NCI-H1048 (cell line): ENCODE measurements at places on chromosomes 1 and 21.
A peak's percentile ranks its signal among the peaks of the same experiment; 100 is the strongest.

DNA sequence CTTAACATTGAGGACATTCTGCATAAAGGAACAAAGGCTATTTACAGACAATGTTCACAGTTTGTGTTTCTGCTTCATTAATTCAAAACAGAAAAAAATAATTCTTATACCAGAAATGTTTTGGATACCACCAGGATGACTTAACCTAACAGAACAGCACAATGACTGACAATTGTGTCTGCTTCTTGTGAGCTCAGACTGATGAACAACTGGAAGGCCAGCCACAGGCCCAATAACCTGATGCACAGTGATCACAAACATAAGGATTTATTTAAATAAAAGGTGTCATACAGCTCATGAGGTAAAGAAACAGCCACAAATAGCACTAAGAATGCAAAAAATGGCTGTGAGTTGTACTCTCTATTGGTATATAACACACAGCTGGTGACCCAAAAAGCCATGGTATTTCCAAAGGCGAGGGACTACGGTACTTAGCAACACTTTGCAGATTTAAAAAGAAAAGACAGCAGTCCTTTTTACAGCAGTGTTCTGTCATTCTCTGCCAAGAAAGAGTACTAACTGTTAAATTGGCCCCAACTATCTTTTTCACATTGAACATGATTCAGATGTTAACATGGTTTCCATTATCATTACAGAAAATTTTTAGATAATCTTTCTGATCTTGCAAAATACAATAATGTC, 32.1 kb upstream of the DDAH1 start:
- DNase-seq, result no peak

DNA sequence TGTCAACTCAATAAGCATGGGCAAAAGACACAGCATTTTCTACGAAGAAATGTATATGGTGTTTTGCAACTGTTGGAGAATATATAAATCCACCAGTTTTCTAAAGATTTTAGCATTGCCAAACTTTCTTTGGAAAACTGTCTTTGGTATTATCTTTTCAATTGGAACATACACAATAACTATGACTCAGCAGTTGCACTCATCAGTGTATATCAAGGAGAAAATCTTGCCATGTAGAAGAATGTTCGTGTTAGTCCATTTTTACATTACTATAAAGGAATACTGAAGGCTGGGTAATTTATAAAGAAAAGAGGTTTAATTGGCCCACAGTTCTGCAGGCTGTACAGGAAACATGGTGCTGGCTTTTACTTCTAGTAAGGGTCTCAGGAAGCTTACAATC, 41.1 kb downstream of the PRKAA2 start:
- DNase-seq, result no peak

GRCh38 chr1:25145775-25146393, 86.4 kb downstream of the SYF2 start:
- no peak for DNase-seq

DNA sequence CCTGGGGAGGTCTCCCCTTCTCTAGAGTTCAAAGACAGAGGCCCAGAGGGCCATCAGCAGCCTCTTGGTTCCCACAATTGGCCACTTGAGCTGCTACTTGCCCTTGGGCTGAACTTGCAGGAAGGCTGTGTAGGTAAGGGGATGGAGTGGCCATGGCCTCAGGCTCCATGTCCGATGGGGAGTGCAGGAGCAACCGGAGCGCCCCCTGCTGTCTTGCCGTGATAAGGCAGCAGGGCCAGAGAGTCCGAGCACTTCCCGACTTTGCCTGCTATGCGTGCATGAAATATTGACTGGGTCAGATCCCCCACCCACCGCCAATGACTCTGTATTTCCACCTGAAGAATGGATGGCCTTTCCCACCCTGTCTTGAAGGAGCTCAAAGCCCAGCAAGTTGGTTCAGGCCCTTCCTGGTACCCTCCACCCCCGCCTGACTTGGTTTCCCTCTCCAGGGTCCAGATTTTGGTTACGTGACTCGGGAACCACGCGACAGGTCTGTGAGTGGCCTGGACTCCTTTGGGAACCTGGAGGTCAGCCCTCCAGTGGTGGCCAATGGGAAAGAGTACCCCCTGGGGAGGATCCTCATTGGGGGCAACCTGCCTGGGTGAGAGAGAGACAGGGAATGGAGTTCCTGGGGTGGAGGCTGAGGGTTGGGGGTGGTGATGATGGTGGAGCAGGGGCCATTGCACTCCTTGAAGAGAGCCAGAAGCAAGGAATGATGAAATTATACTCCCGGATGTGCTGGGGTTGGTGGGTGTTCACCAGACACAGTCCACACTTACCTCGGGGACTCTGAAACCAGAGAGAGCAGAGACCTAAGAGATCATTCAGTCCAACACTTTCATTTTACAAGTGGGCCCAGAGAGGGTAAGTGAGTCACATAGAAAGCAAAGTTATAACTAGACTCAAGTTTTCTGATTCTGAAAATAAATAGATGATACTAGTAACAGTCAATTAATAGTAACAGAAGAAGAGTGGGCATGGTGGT, 25.6 kb downstream of the PADI3 start:
- no peak for DNase-seq

DNA sequence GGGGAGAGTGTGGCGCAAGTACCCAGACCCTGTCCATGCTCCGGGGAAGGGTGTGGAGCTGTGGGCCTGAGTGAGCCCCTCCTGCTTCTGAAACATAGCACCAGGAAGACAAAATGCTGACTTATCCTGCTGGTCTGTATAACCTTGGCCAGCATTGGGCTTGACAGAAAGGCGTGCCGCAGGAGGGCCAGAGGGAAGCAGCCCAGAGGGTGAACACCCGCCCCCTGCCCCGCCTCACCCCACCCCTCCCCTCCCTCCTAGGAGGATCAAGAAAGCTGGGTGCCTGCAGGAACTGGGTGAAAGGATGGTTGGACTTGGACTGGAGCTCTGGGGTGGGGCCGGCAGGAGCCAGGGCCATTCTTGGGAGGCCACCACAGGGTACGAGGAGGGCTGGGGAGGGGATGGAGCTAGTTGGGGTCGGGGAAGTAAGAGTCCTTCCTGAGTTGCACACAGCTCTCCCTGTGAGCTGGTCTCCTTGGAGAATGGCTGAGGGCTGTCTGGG, 27.1 kb downstream of the PTPRF start:
- no peak for DNase-seq

DNA sequence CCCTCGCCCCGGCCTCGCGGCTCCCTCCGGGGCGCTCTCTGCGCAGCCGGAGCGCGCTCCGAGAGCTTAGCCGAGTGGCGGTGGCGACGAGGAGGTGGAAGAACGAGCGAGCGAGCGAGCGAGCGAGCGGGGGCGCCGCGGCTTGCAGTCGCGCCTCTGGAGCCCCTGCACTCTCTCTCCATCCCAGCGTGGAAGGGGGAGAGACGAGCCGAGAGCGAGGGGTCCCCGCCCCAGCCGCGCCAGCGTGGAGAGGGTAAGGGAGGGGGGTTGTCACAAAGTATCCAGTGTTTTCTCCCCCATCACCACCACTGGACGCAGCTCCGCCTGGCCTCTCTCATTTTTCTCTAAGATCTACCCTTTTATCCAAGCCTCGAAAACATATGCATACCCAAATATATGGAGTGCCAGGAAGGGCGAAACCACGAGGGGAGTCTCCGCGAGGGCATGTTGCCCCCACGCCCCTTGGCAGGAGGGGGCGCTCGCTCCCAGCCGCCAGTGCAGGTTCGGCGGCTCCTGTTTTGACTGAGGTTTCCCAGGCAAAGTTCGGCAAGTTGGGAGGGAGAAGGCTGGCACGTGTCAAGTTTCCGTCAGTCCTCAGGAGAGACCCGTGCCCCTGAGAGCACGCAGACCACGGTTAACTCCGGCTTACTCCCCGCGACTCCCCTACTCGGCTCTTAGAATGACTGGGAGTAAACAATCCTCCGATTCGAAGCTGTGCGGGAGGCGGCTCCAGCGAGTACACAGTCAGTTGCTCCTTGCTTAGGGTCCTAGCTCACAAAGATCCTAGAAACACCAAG, 569 bp upstream of the DAB1 start:
- no peak for DNase-seq

DNA sequence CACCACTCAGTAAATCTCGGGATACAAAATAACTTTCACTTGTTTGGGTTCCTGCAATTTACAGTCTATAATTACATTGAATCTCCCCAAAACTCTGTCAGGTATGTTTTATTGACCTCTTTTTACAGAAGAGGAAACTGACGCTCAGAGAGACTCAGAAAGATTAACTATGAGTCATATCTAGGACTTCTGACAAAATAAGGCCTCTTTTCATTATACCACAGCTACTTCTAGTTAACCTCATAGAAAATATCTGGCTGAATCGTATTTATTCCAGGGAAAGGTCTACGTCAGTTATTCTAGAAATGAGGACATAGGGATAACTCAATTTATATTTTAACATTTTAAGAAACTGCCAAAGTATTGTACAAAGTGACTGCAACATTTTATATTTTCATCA, 211.1 kb upstream of the FAM78B start:
- no peak for DNase-seq

DNA sequence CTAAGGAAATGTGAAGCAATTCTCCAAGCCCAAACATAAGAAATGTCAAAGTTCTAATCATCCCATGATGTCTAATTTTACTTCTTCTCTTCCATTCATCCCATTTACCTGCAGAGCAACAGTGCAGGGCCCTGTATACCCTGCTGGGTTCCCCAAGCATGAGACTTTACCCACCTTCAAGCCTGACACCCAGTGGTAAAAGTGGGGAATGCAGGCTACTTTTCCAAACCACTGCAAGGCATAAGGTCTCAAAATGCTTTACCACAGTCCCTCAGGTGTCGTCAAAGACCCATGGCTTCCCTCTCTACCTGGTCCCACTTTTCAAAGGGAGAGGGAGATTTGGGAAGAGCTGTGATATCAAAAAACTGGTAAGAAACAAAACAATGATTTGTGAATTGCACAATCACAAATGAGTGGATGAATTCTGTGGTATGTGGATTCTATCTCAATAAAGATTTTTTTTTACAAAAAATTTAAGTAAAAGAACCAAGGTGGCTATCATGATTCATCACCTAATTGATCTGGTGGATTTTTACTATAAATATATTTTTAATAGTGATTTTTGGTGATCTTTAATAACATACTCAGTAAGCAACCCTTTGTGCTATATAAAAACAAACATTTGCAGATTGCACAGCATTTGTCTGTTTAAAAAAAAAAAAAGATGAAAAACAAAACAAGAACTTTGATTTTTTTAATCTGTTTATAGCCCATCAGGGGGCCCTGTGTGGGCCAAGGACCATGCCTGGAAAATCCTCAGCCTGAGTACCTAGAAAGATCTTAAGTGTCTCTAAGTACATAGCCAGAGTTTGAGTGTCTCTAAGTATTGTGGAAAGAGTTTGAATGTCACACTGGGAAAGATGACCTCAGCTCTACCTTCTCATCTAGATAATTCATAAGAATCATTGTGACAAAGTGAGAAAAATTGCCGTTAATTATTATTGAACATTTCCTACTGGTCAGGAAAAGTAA, 73.1 kb upstream of the GJB5 start:
- no peak for DNase-seq

DNA sequence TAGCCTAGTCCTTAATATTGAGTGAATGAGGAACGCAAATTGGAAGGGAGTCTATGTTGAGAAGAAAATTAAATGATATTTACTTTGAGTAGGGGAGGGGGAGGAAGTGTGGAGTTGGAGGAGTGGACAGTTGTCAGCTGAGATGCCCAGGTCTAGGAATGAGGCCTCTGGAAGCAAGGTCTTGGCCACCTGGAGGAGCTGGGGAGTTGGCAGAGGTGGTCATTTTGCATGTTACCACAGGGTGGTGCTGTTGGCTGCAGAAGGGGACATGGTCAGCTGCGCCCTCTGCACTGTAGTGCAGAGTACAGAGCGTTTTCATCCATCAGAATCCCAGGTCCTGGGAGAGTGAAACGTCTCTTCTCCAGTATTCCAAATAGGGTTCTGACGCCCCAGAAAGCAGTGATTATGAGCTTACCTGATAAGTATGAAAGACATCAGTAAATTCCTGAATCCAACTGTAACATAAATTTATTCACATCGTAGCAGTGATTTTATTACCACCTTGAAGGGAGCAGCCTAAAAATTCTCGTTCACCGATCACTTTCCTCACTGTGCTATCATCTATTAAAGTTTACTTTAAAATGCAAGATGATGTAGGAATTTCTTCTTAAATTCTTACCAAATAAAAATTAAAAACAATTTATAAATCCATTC, 13.8 kb downstream of the PARK7 start:
- no peak for DNase-seq

DNA sequence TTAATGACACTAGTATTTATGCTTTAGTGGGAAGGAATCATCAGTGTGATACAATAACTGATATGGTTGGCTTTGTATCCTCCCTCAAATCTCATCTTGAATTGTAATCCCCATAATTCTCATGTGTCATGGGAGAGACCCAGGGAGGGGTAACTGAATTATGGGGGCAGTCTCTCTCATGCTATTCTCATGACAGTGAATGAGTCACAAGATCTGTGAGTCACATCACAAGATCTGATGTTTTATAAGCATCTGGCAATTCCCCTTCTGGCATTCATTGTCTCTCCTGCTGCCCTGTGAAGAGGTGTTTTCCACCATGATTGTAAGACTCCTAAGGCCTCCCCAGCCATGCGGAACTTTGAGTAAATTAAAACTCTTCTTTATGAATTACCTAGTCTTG, 1760.3 kb downstream of the NCAM2 start:
- no peak for DNase-seq

DNA sequence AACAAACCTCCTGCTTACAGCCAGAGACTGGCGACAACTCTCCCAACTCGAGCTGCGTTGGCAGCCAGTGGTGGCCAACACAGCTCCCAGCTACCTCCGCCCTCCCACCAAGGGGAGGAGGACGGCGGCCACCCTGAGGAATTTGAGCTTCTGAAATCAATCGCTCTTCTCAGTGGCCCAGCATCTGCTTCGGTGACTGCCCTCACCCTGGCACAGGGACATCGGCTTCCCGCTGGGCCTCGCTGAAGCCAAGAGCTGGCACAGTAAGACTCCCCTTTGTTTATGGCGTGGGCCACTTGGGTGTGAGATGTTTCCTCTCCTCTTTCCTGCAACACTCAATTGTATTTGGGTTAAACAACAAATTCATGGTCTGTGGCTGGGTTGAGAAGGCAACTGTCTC, 136.2 kb downstream of the ZBTB18 start:
- no peak for DNase-seq

DNA sequence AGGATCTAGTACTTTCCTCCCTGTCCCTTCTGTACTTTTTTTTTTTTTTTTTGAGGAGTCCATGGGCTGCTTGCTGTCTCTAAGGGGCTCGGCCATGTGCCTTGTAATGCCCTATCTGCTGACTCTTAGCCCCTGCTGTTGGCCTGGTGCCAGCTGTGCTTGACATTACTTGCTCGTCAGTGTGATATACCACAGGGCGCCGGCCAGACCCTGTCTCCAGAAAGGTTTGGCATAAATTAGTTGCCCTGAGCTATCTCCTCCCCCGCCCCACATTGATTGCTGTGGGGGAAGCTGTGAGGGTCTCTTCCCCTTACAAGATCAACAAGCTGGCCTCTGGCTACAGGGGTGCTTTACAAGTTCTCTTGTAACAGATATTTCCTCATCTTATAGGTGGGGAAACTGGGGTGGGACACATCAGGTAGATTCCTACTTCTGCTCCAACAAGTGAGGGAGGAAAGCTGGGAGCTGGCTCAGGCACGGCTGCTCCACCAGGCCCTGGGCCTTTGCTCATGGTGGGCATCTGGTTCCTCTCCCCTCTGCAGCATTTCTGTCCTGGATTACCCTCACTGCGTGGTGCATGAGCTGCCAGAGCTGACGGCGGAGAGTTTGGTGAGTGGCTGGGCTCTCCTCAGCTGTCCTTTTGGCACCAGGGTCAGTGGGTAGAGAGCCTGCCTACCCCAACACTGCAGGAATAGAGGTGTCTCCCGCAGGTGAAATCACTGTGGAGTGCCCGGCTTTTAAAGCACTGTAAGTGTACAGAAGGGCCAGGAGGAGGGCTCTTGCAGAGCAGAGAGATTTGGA, 15.6 kb downstream of the STRIP1 start:
- no peak for DNase-seq

GRCh38 chr1:65911679-65912078, 119.0 kb downstream of the PDE4B start:
- DNase-seq, result peak; percentile 44
